ENCODE measurements at places on chromosomes 13 and 19.

- no peak for DNase-seq
Observed at GRCh38 chr13:113090806-113091205, 14.8 kb upstream of the F7 start.

GRCh38 chr13:41654796-41655195, 197.4 kb downstream of the RGCC start:
- no peak for DNase-seq

DNA sequence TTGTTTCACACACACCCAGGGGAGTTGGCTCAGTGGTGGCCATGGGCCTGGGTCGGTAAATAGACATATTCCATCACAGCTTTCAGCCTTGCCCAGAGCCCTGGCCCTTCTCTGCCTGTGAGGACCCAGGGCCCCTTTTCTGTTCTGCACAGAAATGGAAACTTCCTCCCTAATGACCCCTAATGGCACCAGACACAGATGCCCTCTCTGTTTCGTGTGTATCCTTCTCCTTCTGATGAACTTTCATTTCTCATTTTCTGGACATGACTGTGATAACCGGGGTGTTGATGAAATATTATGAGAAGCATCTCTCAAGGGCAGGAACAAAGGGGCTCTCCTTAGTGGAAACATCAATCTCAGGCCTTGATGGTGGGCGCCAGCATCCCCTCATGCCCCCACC, 12.8 kb downstream of the LILRA1 start:
- DNase-seq, result no peak

DNA sequence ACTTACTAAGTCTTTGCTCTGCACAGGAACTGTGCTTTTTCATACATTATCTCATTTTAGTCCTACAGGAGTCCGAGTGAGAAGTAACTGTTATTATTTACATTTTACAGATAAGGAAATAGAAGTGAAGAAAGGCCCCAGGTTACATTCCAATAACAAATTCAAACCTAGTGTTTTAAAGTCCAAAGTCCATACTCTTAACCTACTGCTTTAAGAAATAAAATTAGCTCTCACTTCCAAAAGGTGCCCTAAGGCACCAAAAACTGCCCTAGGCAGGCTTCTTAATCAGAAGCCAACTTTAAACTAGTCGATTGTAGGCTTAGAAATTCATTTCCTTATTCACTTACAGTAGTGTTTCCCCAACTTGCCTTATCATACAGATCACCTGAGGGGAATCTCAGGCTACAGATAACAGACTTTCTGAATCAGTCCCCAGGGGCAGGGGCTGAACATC, 555.9 kb downstream of the DIAPH3 start:
- no peak for DNase-seq

DNA sequence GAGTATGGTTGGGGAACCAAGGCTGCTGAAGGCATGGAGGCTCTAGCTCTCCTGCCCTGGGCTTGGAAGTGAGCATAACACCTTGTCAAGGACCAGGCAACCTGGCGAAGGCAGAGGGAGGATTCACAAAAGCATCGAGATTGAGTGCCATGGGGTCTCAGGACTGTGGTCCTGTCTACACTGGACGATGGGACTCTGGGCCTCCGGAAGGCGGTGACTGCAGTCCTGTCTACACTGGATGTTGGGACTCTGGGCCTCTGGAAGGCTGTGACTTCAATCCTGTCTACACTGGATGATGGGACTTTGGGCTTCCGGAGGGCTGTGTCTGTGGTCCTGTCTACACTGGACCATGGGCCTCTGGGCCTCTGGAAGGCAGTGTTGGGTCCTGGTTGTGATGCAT, 290.4 kb downstream of the TEX29 start:
- no peak for DNase-seq

DNA sequence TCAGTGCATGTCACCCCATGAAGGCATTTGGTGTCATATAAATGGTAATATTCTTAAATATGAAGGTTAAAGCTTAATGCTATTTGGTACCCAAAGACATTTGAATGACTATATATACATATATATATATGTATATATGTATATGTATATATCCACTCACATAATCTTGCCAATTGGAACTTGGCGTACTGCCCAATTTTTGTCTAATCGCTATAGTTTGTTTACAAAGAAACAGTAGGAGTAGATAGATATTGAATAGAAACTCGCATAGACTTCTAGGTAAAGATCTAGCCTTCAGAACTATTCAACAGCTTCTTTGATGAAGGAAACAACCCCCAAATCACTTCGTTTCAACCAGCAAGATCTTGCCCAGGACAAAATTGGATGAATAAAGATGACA, 24.1 kb downstream of the KLF5 start:
- no peak for DNase-seq

DNA sequence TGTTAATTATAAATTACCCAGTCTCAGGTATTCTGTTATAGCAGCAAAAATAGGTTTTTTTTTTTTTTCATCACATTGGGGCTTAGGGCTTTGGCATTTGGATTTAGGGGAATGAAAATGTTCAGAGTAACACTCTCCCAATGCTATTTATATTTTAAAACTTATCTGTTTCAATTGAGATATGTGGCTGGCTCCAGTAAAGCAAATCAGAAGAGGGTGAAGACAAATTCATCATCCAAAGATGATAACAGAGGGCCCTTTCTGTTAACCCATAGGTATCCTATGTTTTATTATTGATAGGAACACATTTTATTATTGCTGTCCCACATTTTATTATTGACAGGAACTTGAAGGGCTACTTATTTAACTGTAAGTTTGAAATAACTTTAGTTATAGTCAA, 20.5 kb upstream of the TNFRSF19 start:
- DNase-seq, result no peak

DNA sequence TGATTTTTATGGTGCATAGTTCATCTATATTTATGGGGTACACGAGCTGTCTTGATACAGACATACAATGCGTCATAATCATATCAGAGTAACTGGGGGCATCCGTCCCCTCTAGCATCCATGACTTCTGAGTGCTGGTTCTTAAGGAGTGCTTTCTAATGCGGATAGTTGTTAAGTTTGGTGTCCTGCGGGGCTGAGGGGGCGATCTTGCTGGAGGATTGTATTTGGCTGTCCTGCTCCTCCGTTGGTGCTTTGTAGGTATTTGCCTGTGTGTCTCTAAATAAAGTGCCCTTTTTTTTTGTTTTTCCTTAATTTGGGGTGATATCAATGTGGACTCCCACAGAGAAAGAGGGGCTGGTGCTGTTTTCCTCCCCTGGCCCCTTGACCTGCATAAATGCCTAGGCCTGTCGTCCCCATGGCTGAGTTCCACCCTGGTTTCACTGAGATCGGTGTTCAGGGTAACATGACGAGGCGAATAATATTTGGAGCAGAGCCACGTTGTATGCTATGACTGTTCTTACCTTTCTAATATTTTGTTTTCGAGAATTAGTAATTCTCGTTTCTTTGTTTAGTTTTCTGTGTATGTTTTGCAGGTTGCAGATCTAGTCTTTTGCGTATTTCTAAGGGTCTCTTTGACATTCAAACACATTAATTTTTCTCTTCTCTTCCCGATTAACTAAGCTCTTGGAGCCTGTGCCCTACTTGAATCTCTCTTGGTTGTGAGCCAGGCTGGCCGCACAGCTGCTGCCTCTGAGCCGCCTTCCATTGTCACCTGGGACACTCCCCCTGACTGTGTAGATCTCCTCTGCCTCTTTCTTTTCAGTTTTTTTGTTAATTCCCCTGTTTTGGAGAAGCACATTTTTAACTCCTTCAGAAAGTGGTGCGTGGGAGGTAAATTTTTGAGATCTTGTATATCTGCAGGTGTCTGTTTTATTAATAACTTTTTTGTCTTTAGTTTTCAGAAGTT, 100.3 kb downstream of the ARHGEF7 start:
- DNase-seq, result no peak

DNA sequence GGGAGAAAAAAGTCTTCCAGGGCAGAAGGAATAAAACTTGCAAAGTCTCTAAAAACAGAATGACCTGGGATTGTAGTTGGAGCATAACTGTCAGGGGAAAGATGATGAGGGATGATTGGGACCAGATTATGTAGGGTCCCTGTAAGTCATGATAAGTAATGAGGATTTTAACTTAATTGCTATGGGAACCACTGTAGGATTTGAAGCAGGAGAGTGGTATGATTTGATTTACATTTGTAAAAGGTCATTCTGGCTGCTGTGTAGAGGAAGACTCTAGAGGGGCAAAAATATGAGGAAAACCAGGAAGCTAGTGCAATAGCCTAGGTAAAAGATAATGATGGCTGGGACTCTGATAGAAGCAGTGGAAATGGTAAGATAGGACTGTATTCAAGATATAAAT, 900.2 kb downstream of the DIAPH3 start:
- no peak for DNase-seq

All from stimulated activated CD4-positive, alpha-beta T cell treated with anti-CD3 and anti-CD28 coated beads, TNF-alpha, amount 100 ng/mL, for 24 hours (primary cell).